IMR-90 (cell line): ENCODE measurements at places on chromosomes 5 and 9. TPM values are rescaled to one million over a fixed set of nuclear protein-coding genes. Genes with fewer than 3 reads are reported as not detected.

The CEL gene
- polyA plus RNA-seq = 0.67 and 0.75 TPM in 2 replicates

The VLDLR gene
- 8.3 and 10.2 TPM in 2 replicates for polyA plus RNA-seq

The PCDHGC3 gene
- 58.9 and 72.1 TPM in 2 replicates for polyA plus RNA-seq

The ZNF354C gene
- polyA plus RNA-seq = 1.5 and 1.9 TPM in 2 replicates

The GABRA6 gene
- polyA plus RNA-seq = not detected in 2 replicates

The FABP6 gene
- polyA plus RNA-seq = not detected in 2 replicates

The TOR4A gene
- polyA plus RNA-seq = 22.9 and 28.4 TPM in 2 replicates

The TSSK1B gene
- 0.03 TPM in 1 of 2 replicates, not detected in the other for polyA plus RNA-seq

The GZMA gene
- polyA plus RNA-seq = not detected in 2 replicates

The CAMLG gene
- 10.6 and 11.9 TPM in 2 replicates for polyA plus RNA-seq

The SLC45A2 gene
- polyA plus RNA-seq = 0.07 TPM in 1 of 2 replicates, not detected in the other

The PRDM9 gene
- not detected in 2 replicates for polyA plus RNA-seq

The LPAR1 gene
- 171 and 201 TPM in 2 replicates for polyA plus RNA-seq

The DNAH5 gene
- polyA plus RNA-seq = 1.7 and 1.9 TPM in 2 replicates

The ACOT12 gene
- not detected in 2 replicates for polyA plus RNA-seq

The SUSD3 gene
- 1.0 and 1.5 TPM in 2 replicates for polyA plus RNA-seq

The BRD3 gene
- 7.1 and 7.2 TPM in 2 replicates for polyA plus RNA-seq

The SLC34A1 gene
- not detected in 2 replicates for polyA plus RNA-seq

The PAX5 gene
- not detected in 2 replicates for polyA plus RNA-seq

The PCDHGB6 gene
- polyA plus RNA-seq = 1.4 and 1.5 TPM in 2 replicates

The IL13 gene
- not detected in 2 replicates for polyA plus RNA-seq

The IFNA21 gene
- not detected in 2 replicates for polyA plus RNA-seq

The MYOZ3 gene
- polyA plus RNA-seq = 0.24 TPM in 2 replicates

The CDH6 gene
- polyA plus RNA-seq = 69.1 and 72.2 TPM in 2 replicates

The FBN2 gene
- polyA plus RNA-seq = 22.6 and 26.7 TPM in 2 replicates

The IL5 gene
- polyA plus RNA-seq = not detected in 2 replicates
